Esophagus squamous epithelium (tissue), 5 donors: ENCODE measurements at places on chromosomes 6 and 20.

- DNase-seq = no peak
These were observed 41.4 kb upstream of the MYL9 start for GRCh38 chr20:36499723-36500501.

- no peak for DNase-seq
These were observed 111.2 kb upstream of the PTCHD4 start for GRCh38 chr6:48222241-48222640.

GRCh38 chr6:34370361-34370760, 22.1 kb downstream of the NUDT3 start:
- no peak for DNase-seq

DNA sequence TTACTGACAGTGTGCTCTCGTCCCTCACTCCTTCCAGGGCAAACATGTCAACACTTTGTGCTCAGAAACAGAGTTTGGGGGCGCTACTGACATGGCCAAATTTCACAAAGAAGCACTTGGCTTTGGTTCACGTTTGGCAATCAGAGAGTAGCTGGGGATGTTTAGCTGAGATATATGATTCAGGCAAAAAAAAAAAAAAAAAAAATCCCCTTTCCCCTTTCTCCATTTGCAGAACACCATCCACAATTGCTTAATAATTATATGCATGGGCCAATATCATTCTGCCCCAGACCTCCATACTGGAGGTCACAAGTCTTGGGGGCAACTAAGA, 128.4 kb upstream of the ADGRF1 start:
- DNase-seq = no peak

DNA sequence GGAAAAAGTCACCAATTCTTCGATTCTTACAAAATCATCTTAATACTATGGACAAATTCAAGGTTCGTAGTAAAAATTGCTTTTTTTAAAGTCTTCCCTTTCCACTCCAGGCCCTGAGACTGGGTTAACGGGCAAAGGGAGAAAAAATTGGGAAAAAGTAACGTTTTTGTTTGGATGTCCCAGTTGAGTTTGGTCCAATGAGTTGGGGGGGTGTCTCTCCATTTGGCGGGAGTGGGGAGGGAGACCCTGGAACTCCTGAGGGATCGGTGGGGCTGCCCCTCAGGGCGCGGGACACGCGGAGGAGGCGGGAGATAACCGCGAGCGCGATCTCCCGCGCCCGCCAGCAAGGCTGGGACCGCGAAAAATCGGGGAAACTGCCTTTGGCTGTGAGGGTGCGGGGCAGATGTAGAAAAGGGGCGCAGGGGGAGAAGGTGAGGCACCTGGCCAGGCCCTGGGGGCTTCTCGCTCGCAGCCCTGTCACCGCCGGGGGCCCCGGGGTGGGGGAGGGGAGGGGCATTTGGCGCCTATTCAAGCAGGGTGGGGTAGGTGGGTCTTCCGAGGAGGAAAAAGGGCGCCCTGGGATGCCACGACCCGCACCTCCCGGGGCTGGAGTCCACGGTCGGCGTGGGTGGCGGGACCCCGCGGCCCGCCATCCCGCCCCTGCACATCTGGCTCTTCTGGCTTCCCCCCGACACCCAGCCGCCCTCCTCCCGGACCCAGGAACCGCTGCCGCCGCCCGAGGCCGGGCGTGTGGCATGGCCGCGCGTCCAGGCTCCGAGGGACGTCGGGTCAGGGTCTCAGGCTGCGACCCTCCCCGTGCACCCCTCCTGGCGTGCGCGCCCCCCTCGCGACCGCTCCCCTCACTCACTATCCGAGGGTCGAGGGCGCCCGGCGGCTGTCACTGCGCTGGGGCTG, 595 bp downstream of the FBXO5 start:
- DNase-seq = no peak

GRCh38 chr20:19438488-19438887, 226.0 kb downstream of the SLC24A3 start:
- DNase-seq = no peak

GRCh38 chr6:2531426-2532215, 219.1 kb downstream of the MYLK4 start:
- no peak for DNase-seq
